ENCODE measurements at places on chromosomes 3 and 15.
A peak's percentile ranks its signal among the peaks of the same experiment; 100 is the strongest.

- DNase-seq = no peak
Measured at GRCh38 chr3:191137708-191138107, 61.3 kb upstream of the OSTN start.

DNA sequence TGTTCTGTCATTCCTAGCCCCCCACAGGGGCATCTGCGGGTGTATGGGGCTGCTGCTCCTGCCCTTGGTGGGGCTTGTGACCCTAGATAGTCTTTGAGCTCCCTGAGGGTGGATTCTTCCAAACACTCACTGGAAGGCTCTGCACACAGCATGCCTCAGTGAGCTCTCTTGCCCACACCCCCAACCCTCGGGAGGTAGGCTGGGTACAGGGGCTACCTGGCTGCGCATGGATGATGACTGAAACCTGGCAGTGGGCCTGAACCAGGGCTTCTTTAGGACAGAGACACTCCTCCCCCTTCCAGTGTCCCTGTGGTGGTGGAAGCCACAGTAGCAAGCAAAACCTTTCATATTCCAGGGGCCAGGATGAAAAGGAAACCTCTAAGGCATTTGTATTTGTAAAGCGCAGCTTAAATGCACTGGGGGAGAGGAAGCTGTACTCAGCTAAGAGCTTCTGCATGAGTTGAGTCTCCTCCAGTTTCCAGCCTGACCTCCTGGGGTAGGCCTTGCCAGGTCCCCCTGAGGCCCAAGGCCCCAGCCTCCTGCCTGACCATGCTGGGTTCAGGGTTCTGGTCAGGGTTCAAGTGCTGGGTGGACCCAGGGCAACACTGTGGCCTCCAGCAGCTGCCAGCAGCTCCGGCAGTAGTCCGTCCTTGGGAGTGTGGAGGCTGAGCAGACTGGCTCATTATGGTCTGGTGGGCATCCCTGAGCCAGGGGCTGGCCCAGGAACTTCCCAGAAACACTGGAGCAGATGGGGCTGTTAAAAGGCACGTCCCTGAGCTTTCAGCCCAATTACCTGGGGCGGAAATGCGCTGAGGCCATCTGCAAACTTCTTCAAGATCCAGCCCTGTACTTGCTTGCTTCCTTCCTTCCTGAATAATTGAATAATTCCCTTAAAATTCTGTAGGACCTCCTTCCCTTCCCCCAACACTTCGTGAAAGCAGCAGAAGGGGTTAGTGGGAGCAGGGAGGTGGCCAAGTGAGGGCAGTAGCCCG, 89.7 kb downstream of the HMG20A start:
- DNase-seq = peak; percentile 39

DNA sequence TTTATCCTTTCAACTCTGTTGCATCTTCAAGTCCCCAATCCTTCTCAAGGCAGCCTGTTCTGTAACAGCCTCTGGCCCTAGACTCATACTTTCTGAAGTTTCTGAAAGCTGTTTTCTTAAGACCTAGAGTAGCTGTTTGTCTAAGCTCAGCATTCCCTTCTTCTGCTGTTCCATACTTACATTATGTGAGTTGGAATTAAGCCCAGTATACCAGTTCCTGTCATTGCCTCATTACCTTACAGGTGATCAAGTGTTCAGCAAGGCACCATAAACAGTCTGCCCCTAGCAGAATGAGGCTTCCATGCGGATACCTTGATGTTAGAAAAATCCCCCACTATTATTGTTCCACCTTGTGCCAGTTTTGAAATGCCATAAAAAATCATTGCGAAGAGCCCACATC, 180.6 kb downstream of the PLCL2 start:
- peak; percentile 50 for DNase-seq

- peak; percentile 47 for DNase-seq
Measured at GRCh38 chr3:47803480-47804025, 615 bp downstream of the DHX30 start.

DNA sequence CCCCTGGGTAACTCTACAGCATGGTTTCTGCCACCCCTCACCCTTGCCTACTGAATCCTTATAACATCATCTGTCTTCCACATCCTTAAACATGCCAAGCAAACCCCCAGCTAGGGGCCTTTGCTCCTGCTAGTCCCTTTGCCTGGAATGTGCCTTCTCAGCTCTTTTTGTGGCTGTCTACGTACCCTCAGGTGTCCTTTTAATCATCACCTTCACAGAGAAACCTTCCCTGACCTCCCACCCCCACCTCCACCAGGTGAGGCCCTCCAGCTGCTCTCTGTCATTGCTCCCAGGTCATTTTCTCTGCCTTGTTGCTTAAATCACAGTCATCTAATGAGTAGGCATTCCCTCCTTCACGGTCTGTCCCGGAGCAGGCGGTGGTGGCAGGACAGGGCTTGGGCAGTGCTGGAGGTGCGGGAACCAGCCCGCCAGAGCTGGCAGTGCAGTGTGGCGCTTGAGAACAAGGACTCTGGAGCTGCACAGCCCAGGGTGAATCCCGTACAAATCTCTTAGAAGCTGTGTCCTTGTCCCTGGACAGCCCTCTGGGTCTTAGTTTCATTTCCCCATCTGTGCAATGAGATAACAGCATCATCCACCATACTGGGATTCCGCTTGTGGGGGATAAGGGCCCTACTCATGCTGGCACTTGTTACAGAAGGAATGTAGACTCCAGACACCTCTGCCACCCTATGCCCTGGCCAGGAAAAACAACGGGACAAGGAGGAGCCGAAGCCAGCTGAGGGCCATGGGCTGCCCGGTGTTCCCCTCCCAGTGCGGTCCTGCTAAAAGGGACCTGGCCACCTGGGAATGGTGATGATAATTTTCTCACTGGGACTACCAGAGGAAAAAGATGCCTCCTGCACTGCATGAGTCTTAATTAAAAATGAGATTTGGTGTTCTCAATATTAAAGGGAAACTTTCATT, 52.1 kb upstream of the IQSEC1 start:
- DNase-seq = no peak

GRCh38 chr15:50059203-50059772, 59.7 kb downstream of the ATP8B4 start:
- no peak for DNase-seq

GRCh38 chr3:38579551-38580449, 69.7 kb downstream of the SCN5A start:
- DNase-seq = no peak

DNA sequence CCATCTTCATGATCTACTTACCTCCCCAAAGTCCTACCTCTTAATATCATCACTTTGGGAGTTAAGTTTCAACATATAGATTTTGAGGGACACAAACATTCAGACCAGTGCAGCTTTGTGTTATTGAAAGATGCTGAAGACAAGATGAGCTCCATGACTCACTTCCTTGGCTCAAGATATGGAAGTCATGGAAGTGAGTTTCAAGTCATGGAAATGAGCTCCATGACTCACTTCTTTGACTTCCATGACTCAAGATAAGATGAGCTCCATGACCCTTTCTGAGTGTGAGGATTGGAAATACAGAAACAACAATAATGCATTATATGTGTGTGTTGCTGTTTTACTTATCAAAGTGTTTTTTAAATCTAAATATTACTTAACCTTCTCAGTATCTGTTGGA, 170.2 kb upstream of the TPRG1 start:
- no peak for DNase-seq

- DNase-seq = no peak
Measured at GRCh38 chr3:116981089-116981488, 271.5 kb downstream of the TUSC7 start.

DNA sequence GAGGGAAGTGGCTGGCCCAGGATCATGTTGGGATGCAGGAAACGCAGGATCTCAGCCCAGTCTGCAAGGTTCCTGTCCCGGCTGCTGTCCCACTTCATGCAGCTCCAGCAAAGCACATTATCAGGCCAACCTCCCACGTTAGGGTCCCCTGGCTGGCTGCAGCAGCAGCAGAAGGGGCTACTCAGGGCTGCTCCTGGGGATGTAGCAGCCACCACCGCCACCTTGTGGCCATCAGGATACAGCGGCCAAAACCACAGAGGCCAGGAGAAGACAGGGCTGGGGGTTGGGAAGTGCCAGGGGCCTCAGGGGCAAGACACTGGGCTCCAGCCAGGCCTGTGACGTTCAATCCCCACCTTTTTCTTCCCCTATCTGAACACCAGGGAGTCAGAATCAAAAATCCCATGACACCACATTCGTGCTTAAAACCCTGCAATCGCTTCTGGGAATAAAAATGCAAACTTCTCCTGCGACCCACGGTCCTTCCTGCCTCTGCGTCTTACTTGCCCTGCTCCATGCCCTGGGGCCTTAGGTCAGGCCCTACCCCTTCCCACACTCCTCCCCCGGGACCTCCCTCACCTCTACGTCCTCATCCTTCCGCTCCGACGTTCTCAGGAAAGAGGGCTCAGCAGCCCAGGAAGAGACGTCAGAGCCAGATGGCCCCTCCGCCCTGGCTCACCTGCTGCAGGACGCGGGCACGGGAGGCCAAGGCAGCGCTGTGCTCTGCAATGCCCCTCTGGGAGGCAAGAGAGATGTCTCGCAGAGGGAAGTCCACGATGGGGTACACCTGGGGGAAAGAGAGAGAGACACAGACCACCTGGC, 21.5 kb downstream of the SSUH2 start:
- DNase-seq = peak; percentile 42

DNA sequence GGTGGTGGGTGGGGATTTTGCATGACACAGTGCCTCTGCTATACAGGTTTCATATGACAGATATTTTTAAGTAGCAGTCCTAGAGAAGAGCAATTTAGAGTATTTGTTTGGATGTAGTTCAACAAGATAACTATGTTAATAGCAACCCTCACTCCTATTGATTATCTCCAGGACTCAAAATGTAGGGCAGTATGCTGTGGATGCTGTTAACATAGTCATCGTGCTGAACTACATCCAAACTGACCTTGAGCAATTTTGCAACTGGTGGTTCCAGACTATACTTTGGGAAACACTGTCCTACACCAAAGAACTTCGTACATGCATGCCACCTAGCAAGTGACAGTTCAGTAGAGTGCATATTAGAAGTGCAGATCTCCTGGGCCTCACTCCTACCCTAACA, 117.6 kb downstream of the IL5RA start:
- DNase-seq = no peak

- DNase-seq = peak; percentile 45
Measured at GRCh38 chr15:94470492-94470891, 239.1 kb downstream of the MCTP2 start.

DNA sequence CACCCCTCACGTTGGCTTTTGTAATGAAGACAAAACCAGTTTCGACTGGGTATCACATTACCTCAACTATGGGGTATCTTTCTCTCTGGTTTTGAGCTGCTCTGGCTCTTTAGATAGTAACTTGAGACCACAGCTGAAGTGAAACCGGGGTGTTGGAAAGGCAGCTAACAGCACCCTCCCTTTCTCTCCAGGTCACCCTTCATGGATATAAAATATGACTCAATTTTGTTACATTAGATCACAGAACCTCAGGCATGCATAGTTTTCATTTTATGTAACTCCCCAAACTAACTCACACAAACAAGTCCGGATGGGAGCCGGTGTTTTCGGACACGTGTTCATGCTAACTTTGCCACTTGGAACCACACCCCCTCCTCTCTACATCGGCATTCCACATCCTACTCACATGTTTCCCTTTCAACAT, 90.7 kb downstream of the NR2F2 start:
- DNase-seq = no peak

DNA sequence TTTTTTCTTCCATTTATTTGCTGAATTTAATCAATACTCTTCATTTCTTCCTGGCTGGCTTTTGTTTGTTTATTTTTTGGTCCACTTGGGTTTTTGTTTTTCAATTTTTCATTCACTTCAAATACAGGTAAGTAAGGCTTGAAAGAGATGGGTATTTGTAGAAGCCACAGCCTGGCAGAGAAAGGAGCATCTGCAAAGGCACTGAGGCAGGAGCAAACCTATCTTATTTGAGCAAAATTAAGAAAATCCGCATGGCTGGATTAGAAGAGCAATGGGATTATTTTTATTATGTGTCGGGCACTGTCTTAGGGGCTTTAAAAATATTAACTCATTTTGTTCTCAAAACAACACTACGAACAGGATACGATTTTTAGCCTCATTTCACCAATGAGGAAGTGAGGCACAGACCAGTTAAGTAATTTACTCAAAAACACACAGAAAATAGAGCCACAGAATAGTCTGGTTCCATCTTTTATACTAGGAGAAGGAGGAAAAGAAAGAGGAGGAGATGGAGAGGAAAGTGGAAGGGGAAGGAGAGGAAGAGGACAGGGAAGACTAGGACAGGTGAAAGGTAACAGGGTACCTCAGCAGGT, 35.1 kb upstream of the CCDC80 start:
- no peak for DNase-seq

DNA sequence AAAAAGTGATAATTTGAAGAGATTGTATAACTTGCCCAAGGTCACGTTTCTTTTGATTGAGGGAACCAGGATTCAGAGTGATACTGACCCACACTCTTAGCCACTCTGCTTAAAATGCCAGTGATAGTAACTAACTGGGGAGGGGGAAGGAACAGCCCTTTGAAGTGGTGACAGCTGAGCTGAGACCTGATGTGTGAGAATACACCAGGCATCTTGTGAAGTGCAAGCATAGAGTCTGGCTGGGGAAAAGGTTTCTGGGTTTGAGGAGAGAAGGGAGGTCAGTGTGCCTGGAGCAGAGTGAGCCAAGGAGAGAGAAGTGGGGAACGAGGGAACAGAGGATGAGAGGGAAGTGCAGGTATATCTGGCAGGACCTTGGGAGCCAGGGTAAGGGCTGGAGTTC, 35.4 kb upstream of the SCAANT1 start:
- no peak for DNase-seq

- DNase-seq = no peak
Measured at GRCh38 chr3:125236331-125236903, 23.9 kb upstream of the SLC12A8 start.

DNA sequence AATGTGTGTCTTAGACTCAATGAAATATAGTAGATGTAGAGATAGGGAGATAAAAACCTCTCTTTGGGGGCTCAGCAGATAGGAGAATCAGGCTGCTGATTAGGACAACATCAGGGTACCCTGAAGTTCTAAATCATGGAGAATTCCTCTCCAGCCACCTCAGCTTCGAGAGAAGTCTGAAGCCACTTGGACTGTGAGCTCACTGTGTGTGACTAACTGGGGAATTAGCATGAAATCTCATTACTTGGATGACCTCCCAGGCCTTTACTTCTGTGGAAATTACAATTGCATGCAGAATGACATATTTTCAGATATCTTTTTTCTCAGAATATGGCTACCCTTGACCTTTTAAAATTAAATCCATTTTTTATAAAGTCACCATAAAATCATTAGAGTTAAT, 128.0 kb upstream of the MRPL3 start:
- DNase-seq = no peak

GRCh38 chr15:63299943-63300575, 22.7 kb downstream of the APH1B start:
- no peak for DNase-seq

All from NCI-H69 (cell line).